ENCODE measurements at places on chromosomes 4 and X.

DNA sequence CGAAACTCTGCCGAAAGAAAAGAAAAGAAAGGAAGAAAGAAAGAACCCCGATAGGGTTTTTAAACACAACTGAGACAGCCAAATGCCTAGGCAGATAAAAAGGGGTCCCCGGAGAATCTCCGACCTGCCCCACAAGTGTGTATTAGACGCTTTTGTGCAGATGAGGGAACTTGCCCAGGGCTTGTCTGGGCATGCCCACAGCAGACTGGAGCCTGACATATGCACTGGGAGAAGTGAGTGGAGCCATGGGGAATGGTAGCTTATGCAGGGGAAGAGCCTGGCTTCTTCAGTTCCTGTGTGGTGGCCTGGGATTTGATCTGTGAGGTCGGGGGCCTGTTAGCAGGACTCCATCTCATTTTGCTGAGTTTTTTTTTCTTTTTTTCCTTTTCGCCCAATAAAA, 199.0 kb downstream of the GPC3 start:
- DNase-seq = no peak

DNA sequence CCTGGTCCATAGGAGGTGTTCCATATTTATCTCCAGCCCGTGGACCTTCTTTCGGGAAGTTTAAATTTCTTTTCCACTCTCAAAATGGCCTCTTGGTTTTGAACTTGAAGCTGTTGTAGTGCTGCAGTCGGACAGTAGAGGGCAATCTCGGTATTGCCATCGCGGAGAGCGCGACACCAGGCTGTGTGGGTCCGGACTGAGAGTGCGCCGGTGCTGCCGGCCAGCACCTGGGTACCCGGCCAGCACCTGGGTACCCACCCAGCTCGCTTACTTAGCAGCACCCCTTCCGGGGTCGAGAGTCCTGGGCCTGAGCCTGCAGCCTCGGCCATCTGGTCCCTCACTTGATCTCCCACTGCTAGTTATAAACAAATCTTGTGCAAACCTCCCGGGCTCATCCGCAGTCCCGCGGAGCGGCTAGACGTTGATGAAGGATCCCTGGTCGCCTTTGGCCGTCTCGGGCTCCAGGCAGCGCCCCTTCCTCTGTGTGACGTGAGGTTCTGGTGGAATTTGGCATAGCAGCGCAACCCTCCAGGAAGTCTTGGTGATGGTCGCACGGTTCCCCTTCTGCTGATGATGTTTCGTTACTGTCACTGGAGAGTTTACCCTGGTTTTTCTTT, 18.0 kb downstream of the FAM9A start:
- no peak for DNase-seq

- no peak for DNase-seq
Observed at GRCh38 chr4:16136311-16136710, 52.5 kb upstream of the PROM1 start.

- no peak for DNase-seq
Observed at GRCh38 chr4:46956451-46956850, 36.9 kb downstream of the GABRA4 start.

DNA sequence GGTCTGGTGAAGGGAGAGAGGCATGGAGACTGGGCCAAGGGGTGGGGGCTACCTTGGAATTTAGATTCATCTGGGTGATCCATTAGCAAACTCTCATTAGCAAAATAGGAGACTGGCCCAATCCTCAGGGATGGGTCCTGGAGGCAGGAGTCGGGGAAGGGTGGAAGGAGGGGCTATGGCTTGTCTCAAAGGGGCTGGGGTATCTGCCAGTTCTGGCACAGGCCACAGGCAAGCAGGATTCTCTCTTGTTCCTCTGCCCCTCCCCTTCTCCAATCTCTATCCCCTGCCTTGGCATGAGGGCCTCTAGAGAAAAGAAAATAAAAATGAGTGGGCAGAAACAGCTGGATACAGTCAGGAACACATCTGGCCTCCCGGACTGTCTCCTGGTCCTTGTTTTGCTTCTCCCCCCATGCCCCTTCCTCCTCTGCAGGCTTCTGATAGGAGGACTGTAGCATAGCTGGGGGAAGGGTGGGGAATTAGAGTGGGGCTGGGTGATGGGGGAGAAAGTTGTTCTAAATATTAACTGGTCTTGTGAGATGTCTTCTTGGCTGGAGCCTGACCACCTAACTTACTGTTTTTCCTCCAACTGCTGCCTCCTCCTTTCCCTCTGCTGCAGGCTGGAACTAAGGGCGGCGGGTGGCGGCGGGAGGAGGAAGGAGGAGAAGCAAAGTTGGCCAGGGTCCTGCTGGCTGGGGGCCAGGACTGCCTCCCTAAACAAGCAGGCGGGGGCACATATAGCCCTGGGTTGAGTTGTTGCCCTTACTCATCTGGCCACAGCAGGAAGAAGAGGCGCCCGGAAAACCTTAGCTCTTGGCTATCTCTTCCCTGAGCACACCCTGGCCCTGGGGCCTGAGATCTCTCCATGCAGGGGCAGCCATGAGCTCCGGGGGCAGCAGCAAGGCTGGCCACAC, 53.3 kb upstream of the LAS1L start:
- no peak for DNase-seq

DNA sequence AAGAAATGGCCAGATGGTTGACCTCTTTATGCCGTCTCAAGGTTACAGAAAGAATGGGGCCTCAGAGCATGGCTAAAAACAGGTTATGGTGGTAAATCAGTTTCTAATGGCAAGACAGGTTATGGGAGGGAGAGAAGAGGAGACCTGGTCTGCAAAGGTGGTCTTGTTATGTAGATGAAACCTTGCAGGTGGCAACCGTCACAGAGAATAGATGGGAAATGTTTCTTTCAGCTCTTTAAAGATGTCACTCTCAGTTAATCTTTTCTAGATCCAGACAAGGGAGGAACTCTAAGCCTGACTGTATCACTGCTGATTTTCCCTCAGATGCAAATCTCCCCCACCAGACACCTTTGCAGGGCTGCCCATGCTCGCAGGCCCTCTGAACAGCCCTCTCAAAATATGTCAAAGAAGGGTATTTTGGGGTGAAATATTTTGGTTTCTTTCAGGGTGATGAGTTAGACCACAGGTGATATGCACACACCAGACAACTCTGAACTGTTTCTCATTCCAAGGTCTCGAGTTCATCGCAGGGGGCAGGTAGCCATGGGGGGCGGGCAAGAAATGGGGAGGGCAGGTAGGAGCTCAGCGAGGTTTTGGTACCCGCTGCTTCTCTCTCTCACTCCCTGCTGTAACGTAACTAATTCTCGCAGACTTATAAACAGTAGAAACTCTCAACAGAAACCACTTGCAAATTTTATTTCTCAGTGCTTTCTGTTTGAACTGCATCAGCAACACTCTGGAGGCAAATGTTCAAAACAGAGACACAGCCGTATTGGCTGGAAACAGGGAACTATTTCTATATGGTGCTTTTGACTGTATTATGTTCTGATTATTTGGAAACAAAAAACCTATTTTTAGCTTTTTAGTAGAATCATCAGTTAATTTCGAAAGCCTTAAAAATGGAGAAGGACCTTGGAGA, 32.4 kb downstream of the CASP3 start:
- peak; percentile 57 for DNase-seq

GRCh38 chrX:17390419-17390850, 15.4 kb downstream of the NHS start:
- no peak for DNase-seq

- DNase-seq = no peak
Observed at GRCh38 chr4:41390661-41391060, 133.9 kb downstream of the UCHL1 start.

- DNase-seq = no peak
Observed at GRCh38 chr4:86921608-86922252, 13.1 kb upstream of the AFF1 start.

- no peak for DNase-seq
Observed at GRCh38 chr4:98746936-98747335, 88.5 kb upstream of the TSPAN5 start.

GRCh38 chrX:73868916-73869315, 305.9 kb downstream of the CHIC1 start:
- DNase-seq = no peak

DNA sequence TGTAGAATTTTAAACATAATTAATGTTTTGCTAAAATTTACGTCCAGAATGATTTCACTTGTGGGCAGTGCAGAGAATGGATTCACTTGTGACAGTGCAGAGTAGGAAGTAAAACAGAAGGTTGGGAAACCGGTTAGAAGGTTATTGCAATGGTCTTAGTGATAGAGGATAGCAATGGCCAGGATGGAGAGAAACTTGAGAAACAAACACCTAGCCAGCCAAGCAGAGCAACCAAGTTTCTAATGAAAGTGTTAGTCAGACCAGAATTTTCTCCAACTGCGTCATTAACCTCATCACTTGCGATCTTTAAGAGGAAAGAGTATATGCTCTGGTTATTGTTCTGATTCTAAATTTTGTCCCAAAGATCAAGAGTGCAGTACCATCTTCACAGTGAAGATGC, 50.0 kb upstream of the TBC1D9 start:
- peak; percentile 55 for DNase-seq

- DNase-seq = no peak
Observed at GRCh38 chr4:178672512-178672911, 1230.3 kb upstream of the AGA start.

DNA sequence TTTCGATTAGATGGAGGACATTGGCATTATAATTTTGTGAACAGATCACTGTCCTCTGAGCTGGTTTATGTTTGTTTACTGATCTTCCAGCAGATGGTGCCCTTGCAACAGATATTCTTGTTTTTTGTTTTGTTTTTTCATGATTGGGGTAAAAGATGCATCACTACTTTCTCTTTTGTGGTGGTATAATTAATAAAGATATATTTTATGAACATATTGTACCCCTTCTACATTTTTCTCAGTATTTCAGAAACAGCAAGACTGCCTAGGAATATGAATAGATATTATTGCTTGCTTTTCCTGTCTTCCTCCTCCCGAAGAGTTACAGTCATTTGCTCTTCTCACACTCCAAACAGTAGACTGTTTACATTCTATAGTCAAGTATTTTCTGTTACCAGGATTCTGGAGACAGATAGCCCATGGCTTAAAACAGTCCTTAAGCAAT, 905.2 kb downstream of the TRAM1L1 start:
- peak; percentile 12 for DNase-seq

- DNase-seq = no peak
Observed at GRCh38 chr4:16269240-16269639, 43.0 kb upstream of the TAPT1 start.

- no peak for DNase-seq
Observed at GRCh38 chr4:80268936-80269335, 2.5 kb downstream of the FGF5 start.

DNA sequence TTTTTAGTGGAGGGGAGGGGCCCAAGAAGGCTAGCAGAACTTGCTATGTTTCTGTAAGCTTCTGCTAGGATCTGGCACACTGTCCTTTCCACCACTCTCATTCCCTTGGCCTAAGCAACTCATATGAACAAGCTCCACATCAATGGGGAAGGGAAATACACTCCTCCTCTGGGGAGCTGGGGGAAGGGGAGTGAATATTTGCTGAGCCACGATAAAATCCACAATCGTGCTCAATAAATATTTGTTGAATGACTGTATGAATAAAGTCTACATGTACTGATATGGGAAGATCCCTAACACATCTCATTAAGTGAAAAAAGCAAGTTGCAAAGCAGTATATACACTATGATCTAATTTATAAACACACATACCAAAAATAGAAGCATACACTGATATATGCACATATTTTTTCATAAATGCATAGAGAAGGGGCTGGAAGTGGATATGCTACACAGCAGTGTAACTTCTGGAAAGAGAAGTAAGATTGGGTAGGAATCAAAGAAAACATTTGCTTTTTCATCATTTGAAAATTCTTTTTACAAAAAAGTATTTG, 95.8 kb upstream of the EFHC2 start:
- DNase-seq = no peak

DNA sequence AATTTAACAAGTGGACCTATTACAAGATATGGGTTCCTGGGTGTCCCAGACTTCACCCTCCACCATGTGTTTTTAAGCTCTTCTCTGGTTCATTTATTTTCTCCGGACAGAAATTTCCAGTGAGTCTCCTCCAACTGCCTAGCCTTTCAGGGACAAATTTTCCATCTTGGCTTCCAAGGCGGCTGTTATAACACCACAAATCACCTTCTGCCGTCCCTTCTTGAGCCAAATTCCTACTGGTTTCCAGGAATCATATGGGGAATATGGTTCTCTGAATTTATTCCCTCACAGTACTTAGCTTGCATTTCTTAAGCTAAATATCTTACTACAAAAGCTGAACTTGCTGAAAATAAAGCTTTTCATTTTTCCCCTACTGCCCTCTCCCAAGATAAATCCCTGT, 18.8 kb downstream of the NEXMIF start:
- DNase-seq = no peak

DNA sequence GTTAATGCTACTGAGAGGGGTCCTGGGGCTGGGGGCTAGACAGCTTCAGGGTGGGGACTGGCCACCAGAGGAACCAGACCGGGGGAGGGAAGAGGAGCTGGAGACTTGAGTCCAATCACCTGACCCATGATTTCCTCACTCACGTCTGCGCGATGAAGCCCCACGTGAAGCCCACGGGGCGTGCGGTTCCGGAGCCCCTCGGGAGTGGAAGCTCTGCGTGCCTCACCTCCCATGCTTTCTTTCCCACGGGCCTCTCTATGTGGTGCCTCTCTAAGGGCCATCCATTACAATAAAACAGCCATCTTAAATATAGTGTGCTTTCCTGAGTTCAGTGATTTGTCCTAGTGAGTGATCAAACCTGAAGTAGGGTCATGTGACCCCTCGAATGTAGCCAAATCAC, 119.9 kb downstream of the ENPP6 start:
- no peak for DNase-seq

DNA sequence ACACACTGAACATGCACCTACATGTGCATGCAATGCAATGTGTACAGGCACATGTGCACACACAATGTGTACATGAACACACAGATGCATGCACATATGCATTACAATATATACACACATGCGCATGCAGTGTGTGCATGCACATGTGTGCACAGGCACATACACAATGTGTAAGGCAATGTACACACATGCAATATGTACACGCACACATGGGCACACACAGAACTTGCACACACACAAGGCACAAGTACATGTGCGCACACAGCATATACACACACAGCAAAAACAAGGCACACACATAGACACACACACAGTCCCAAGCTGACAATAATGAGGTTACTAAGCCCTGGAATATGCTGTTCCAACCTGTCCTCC, 76.3 kb downstream of the EVC2 start:
- no peak for DNase-seq

- DNase-seq = peak; percentile 33
Observed at GRCh38 chrX:155819966-155820491, 61.1 kb upstream of the VAMP7 start.

- no peak for DNase-seq
Observed at GRCh38 chr4:168860827-168861226, 149.2 kb downstream of the CBR4 start.

- no peak for DNase-seq
Observed at GRCh38 chrX:119667111-119667878, 25.7 kb downstream of the SEPTIN6 start.

GRCh38 chr4:154205471-154205870, 286.1 kb downstream of the DCHS2 start:
- DNase-seq = no peak

Measured in GM10248 (cell line).